ENCODE measurements at places on chromosomes 5 and 9.

- peak; percentile 27 for DNase-seq
Measured at GRCh38 chr5:131423056-131423455, 159.2 kb downstream of the CDC42SE2 start.

- DNase-seq: peak; percentile 32
Measured at GRCh38 chr5:142385194-142385593, 60.4 kb upstream of the SPRY4 start.

DNA sequence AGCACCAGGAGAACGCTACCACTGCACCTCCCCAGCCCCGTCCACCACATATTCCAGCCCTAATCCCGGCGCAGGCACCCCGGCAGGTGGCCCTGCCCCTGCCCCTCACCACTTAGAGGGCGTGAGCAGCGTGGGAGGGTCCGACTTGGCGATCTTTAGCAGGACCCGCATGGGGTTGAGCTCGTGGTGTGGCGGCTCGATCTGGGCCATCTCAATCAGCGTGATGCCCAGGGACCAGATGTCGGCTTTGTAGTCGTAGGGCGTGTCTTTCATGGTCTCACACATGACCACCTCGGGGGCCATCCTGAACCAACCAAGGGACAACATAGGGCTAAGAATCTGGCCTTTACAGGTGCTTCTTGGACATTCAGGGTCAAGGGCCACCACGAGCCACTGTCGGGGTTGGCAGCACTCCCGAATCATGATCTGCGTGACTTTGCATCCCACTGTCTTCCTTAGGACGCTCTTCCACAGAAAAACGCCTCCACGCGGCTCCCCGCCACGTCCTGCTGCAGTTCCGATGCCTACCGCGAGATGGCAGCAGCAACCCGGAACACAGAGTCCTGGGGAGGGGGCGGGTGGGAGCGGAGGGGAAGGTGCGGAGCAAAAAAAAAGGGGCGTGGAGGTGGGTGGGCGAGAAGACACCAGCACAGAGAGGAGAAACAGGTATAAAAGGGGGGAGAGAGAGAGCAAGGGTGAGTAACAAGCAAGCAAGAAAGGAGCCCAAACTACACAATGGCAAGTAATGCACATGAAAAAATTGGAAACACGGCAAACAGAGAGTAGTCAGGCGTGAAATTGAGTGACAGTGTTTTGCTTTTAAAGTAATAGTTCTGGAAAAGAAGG, 81.3 kb downstream of the STK10 start:
- peak; percentile 40 for DNase-seq

GRCh38 chr5:145389047-145389446, 446.1 kb downstream of the PRELID2 start:
- no peak for DNase-seq

DNA sequence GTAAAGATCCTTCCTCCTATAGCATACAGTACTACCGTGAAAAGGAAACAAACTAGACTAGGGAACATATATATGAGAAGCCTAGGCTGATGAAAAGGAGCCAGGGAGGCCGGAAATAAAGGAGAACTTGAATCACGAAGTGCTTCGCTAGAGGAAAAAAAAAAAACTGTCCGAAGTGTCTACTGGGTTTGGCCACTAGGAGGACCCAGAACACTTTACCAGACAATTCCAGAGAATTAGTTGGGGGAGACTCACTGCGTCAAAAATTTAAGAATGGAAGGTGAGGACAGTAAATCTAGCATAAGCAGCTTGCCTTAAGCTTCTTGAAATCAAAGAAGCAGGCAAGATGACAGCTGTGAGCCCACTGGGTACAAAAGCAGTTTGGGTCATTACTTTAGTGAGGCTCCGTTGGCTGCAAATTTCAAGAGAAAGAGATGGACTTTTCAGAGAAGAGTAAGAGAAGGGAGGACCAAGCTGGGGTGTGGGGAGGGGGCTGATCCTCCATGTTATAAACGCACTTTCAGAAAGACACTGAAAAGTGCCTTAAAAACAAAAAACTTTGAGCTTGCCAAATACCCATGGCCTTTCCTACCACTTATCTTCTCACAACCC, 47.4 kb downstream of the P4HA2 start:
- DNase-seq: peak; percentile 70

DNA sequence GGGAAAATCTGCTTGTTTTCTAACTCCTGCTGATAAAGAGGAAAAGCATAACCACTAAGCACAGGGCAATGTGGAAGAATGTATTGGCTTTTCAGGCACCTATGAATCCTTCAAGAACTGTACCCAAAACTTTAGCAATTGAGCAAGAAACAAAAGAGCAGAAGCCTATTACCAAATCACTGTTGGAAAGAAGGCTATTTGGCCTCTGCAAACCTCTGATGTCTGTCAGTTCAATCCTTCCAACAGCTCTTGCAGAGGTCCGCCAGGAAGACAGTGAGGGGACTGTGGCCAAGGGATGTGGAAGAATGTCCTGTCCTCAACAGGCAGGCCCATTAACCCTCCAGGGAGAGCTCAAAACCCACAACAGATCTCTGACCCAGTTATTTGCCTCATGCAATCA, 328.6 kb downstream of the ENC1 start:
- no peak for DNase-seq

- DNase-seq: peak; percentile 74
Measured at GRCh38 chr5:157366741-157367674, 93.0 kb upstream of the NIPAL4 start.

- DNase-seq: no peak
Measured at GRCh38 chr5:398475-399295, 44.3 kb upstream of the EXOC3 start.

- DNase-seq: peak; percentile 70
Measured at GRCh38 chr5:124342027-124342471, 404.4 kb downstream of the ZNF608 start.

Measured in LHCN-M2 (cell line).